ENCODE measurements at places on chromosomes 11 and 22.

GRCh38 chr11:88420165-88420791 is 82.7 kb upstream of the CTSC start:
- no peak for DNase-seq

DNA sequence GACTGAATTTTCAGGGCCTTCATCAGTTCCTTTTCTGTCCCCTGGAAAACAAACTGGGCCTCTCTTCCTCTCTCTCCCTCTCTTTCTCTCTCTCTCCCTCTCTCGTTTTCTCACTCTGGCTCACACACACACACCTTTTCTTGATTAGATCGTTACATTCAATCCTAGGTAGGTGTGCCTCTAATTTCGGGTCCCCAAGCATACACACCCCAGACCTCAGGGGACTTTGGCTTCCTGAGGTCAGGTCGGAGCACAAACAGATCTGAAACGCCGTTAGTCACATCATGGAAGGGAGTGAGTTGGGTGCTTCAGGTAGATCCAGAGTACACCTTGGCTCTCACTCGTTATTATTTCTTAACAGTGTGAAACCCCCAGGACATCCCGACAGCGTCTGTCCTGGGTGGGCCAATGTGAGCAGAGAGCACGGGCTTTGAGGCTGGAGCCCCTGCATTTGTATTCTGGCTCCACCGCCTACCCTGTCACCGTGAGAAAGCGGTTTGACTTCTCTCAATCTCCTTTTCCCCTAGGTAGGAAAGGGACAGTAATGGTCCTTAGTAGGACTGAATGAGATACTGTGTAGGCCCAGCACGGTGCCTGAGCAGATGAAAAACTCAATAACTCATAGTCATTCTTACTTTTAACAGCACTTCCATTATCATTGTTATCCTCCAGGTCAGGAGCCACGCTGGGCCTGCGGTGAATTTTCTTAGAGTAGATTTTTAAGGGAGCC is 37.3 kb upstream of the POU2AF1 start:
- no peak for DNase-seq

DNA sequence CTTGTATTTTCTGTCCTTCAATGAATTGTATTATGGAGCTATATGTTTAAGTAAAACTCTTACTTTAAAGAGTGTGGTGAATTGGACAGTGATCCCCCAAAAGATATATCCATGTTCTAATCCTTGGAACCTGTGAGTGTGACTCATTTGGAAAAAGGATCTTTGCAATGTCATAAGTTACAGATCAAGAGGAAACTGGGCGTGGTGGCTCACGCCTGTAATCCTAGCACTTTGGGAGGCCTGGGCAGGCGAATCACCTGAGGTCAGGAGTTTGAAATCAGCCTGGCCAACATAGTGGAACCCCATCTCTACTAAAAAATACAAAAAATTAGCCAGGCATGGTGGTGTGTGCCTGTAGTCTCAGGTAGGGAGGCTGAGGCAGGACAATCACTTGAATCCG is 36.7 kb downstream of the ELF5 start:
- no peak for DNase-seq

GRCh38 chr11:86621854-86622253 is 50.6 kb downstream of the ME3 start:
- no peak for DNase-seq

- DNase-seq, result no peak
Observed at GRCh38 chr22:44979154-44979553, 30.7 kb downstream of the PHF21B start.

GRCh38 chr11:61418136-61418535 is 11.6 kb downstream of the CPSF7 start:
- no peak for DNase-seq

DNA sequence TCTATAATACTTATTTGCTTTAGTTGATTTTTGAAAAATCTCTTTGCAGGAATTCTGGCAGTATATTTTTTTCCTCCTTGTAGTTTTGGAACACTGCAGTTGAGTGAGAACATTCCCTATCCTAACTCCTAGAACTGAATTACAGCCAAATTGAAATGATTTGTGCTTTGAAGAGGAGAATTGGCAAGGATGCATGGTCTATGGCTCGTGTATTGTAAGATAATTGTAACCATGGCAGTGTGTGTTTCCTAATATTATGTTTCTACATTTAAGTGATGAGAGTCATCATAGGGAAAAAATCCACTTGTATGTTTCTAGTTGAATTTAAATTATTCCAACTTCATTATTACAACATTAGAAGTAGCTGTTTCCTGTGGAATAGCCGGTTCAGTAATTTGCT is 80.9 kb upstream of the MYO18B start:
- DNase-seq, result no peak

GRCh38 chr11:113400631-113401230 is 13.2 kb downstream of the ANKK1 start:
- DNase-seq, result no peak

- DNase-seq, result no peak
Observed at GRCh38 chr22:30043161-30043560, 37.1 kb upstream of the HORMAD2 start.

All from caudate nucleus (tissue), 63 donors.